Stimulated activated CD4-positive, alpha-beta T cell treated with anti-CD3 and anti-CD28 coated beads, Interleukin-1b, Interleukin-23, amount 100 ng/mL, for 4 hours (primary cell): ENCODE measurements at places on chromosomes 3 and 15.

DNA sequence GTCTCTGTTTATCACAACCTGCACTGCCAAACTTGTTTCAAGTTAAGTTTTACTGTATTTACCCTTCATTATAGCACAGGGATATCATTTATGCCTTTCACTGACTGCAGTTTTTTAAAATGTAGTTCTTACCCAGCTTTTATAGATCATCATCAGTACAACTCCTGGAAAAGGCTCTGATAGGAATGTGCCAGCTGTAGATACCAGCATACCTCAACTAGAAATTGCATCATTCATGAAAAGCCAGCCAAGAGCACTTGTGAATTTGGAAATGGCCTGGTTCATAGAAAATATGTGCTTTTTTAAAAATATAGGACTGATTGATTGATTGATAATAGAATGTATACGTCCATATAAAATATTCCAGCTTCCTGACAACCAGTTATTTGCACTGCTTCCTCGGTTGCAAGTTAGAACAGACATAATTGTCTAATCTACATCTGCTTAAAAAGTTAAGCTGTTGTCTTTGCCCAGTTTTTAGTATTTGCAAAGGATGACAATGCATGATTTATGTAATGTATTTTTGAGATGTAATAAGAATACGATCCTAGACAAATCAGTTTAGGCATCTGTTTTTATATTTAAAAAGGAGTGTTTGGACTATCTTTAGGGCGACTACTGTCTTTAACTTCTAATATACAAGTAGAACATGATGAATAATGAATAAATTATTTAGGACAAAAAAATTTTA is 58.5 kb downstream of the DCUN1D1 start:
- no peak for DNase-seq

GRCh38 chr3:195403244-195403643 is 39.6 kb downstream of the ACAP2 start:
- DNase-seq, result no peak

DNA sequence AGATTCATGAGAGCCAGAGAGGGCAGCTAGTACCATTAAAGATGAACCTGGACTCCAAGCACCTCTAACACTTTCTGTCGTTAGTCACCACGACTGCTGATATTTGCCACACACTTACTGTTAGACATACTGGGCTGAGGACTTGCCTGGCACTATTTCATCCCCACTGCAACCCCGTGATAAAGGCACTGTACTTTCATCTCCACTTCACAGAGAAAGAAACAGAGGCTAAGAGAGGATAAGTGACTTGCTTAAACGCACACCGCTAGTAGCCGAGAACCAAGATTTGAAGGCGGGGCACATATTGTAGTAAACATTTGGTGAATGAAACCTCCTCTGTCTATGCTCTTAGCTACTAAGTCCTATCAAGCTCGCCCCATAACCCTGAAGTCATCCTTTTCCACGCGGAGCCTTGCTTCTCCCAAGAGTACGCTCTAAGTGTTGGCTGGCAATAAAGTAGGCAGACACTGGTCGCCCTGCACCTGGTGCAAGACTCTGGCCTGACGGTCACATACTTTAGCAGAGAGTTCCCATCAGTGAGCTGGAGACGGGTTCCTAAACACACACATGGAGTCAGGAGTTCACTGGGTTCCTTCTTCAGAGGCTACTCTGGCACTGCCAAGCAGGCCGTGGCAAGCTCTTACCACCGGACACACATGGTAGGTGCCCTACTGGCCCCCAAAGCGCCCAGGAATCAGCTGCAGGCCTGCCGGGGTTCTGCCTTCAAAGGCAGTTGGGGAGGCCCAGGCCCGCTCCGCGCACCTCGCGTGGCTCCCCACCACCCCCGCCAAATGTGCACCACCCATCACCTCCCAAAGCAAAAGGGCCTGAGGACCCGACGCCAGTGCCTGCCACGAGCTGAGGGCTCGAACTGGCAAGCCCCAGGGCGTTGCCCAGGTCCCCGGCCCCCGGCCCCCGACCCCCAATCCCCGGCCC is 951 bp downstream of the POMGNT2 start:
- DNase-seq, result no peak

- no peak for DNase-seq
Observed at GRCh38 chr3:181265750-181266333, 276.3 kb upstream of the DNAJC19 start.

DNA sequence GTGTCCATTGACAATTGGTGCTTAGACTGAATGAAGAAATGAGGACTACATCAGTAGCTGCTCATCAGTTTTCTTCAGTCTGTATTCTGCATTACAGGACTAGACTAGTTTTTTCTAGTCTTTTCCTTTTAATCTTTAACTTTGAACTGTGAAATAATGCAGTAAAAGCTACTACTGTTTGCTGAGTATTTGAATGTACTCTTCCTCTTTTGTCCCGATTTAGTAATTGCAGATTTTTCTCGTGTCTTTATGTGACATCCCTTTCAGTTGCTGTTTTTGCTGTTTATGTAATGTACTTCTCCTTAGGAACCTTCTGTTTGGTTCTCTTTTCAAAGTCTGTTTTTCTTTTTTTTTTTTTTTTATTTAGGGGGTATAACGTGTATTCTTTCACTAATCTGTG is 17.4 kb downstream of the MFSD1 start:
- no peak for DNase-seq

DNA sequence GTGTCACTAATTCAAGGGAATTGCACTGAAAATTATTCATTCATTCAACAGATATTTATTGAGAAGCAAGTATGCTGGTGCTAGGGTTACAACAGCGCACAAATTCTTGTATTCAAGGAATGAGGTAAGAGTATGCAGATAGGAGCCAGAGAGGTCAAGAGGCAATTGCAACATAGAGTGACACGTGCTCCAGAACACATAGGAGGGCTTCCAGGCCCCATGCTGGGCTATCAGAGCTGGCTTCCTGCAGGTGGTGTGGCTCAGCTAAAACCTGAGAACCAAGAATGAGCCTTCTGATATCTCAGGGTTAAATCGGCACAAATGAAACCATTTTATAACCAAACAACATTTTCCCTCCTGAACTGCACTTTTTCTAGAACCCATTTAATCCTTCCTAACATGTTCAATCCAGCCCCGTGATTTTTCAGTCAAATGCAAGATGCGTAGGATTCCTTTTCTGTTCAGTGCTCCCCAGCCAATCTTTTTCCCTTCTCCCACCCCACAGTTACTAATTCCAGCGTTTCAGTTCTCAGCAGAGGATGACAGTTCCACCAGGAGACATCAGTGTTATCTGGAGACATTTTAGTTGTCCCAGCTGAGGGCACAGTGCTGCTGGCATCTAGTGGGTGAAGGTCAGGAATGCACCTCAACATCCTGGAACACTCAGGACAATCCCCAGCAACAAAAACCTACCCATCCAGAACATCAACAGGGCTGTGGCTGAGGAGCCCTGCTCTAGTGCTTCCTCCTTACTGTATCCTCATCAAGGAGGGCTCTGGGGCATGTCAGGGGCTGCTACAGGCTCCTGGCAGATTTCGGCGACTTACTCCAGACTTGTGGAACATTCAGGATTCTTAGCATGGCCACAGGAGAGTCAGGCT is 13.1 kb downstream of the CCR5AS start:
- DNase-seq, result no peak

GRCh38 chr3:185717627-185718402 is 107.0 kb downstream of the IGF2BP2 start:
- no peak for DNase-seq

DNA sequence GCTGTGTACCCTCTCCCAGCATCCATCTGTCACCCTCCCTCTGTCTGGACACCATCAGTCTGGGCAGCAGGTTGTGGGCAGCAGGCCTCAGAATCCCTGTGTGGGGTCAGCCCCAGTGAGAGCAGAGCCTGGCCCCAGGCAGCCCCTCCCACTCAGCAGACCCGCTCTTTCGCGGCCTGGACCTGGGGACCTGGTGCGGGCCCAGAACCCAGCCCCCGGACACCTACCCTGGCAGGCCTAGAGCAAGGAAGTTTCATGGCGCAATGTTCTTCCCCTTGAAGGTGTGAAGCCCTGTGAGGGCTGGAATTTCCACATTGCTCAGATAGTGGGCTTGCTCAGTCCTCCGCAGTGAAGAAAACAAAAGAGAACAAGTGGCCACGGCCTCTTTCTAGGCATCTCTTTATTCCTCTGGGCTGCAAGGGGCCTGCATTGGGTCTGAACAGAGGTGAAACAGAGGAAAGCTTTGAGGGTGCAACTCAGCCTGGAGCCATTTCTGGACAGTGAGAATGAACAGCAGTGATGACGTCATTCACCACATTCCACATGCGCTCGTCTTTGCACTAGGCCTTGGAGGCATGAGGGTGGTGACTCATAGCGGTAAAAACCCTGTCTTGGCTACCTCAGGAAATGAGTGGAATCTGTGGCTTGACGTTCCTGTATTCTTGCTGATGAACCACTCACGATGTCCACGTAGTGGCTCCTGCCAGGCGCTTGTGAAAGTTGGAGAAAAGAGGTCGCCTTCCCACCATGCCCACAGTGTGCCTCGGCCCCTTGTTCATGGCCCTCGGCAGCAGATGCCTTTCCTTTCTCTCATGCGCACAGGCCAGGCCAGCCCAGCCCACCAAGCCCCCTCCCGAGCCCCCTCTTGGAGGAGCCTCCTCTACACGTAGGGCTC is 66.1 kb downstream of the SLC30A4 start:
- DNase-seq, result no peak

GRCh38 chr3:185943760-185944106 is 5.9 kb upstream of the TRA2B start:
- DNase-seq, result no peak

- DNase-seq, result no peak
Observed at GRCh38 chr3:171346582-171347300, 113.5 kb downstream of the TNIK start.

DNA sequence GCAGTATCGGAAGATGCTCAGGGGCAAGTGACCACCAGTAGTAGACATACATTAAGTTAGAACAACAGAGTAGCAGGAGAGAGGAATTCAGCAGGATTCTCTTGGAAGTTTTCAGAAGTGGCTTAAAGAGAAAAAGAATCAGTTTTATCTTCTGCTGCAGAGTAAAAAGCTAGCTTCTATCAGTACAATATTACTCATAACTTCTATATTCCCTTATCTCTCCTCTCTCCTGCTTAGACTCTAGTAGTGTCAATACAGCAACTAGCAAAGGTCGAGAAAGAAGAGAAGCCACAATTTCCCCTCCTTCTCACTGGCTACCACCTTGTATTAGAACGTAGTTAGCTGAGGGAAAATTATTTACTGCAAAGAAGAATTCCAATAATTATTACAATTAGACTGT is 539.7 kb downstream of the DIPK2A start:
- DNase-seq, result no peak

DNA sequence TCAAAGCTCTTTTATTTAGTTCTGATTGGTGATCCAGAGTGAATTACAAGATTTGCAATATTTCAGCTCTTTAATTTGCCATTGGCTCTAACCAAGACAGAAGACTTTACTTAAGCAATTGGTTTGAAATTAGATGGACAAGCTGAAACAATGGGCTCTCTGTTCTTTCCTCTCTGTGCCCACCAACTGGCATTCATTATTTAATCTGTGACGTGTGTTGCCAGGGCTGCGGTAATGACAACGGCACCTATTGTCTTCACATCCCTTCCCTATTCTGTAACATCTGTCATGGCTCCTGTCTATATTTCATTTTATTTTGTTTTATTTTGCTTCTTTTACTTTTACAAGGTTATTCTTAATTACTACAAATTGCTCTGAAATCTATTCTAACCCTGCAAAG is 33.9 kb downstream of the PLD1 start:
- no peak for DNase-seq

DNA sequence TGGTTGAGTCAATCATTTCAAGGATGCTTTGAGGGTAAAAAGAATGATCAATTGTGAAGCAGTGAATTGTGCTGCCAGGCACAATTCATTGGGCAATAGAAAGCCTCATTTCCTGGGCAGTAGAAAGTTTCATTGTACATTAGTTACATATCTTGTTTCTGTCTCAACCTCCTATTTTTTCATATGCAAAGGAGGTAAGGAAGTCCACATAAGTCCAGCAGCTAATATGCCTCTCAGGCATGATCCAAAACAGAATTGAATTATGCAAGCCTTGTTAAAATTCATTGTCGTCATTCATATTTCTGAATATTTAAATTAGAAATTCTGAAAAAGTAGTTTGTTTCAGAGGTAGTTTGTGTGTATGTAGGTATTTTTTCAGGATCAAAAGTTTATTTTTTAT is 65.8 kb downstream of the TFRC start:
- DNase-seq, result no peak

DNA sequence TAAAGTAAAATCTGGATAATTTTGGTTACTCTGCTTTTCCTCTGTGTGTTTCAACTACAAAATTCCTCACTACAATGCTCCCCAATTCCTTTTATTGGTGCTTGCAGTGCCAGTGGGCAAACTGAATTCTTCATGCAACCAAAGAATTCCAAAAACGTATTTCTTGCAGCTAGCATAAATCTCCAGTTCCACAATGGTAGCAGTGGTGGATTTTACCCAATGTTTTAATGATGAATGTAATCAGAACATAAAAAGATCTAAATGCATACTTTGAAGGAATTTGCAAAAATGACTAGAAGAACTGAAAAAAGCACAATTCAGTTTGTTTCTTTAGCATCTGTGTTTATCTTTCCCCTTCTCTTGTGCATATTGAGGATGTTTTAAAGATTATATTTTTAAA is 359.6 kb upstream of the TPRG1 start:
- DNase-seq, result no peak

GRCh38 chr3:35592589-35593295 is 46.6 kb upstream of the ARPP21 start:
- DNase-seq, result no peak

GRCh38 chr3:115913069-115913686 is 289.9 kb downstream of the GAP43 start:
- DNase-seq, result no peak

DNA sequence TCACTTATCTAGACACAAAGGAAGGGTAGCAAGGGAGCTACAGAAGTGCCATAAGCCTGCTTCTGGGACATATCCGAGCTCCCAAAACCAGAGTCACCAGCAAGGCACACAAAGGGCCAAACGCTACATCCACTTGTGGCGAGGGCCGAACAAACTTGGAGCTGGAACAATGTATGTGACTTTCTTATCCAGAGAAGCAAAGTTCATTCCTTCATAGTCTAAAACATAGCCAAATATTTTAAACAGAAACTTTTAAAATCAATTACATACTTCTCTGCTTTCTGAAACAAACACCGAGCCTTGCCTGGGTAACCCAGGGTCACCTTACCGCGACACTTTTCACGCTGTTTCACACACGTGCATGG is 15.9 kb downstream of the ZXDC start:
- no peak for DNase-seq

DNA sequence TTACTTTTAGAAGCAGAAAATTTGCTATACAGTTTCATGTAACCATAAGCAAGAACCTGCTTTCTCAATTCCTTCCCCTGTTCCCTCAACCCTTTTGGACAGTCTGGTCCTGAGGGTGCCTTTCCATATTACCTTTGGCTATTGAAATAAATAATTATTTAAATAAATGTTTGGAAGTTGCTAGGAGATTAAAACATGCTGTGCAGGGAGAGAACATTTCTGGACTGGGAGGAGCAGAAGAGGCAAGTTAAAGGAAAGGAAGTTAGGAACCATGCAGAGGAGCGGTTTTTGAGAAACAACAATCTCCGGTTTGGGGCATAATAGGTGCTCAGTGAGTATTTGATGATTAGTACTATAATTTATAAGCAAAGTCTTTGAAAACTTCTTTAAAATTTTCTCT is 41.8 kb downstream of the ZNF609 start:
- no peak for DNase-seq
